Ecto neural progenitor cell (in vitro differentiated cells): ENCODE measurements at places on chromosomes 13 and 19.

DNA sequence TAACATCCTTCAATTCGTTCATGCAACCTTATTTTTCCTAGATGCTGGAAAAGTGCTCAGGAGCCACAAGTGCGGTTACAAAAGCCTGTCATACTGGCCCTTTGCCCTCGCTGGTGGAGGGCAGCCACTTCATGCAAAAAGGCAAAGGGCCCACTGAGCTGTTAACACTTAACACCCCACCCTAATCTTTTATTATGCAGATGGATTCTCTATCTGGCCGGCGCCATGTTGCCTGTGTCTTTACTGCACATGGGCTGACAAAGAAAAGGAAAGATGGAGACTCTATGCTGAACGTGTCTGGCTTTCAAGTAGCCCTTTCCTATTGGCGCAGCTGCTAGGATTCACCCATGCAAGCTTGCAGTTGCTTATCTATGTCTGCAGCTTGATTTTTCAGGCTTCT is 10.8 kb downstream of the OR7D2 start:
- DNase-seq = no peak

- no peak for DNase-seq
Measured at GRCh38 chr13:112583592-112584277, 4.2 kb downstream of the TUBGCP3 start.

- peak; percentile 80 for DNase-seq
Measured at GRCh38 chr19:34041925-34042521, 130.3 kb upstream of the LSM14A start.

DNA sequence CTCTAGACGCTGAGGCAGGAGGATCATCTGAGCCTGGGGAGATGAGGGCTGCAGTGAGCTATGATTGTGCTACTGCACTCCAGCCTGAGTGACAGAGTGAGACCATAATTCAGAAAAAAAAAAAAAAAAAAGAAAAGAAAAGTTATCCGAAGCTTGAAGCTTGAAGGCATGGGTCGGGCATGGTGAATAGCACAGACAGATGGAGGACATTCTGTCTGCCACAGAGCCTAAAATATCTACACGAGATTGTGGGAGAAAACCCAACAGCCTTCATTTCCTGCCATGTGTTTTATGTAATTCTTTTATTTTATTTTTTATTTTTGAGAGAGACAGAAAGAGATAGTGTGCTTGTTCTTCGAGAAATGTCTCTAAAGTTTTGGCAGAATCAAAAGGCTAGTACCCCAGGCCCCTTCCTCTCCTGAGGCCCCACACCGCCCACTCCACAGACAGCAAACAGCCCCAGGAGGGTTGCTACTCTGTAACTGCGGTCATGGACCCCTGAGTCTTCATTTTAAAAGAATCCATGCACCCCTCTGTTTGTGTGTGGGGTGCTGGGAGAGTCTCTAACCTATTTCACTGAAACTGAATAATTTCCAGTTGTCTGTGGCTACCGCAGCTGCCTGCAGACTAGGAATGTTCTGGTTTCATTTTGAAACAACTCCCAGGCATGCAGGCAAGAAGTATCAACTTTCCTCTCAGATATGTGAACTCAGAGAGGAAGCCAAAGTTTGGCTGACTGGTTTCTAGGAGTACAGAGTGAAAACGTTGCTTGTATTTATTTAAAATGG is 38.4 kb upstream of the RCBTB2 start:
- no peak for DNase-seq

DNA sequence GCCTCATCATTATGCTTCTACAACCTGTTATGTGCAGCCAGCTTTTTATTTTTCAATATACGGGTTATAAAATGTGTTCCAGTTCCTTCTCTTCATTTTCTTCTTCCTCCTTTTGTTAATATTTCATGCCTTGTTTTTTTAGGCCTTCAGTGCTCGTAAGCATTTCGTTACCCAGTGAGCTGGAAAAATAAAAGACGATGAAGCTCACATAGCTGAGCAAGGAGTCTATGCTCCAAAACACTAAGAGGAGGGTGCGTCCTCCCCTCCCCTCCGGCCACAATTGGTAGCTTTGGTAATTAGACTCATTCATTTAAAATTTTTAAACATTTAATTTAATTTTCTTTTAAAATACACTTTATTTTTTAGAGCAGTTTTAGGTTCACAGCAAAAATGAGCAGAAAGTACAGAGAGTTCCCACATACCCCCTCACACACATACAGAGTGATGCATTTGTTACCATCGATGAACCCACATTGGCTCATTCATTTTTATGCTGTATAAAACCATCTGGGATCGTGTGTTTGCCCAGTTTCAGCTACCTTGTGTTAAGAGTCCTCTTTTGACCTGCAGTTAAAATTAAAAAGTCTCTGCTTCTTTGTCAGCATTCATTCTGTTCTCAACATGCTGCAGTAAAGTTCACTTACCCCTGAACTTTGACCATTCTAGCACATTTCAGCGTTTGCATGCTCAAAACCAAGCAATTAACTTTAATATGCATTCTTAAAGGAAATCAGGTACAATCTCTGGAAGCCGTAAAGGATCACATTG is 223.9 kb downstream of the LACC1 start:
- no peak for DNase-seq

- DNase-seq = peak; percentile 81
Measured at GRCh38 chr19:14786421-14786851, 8.1 kb upstream of the ADGRE2 start.

GRCh38 chr13:87887459-87888123 is 216.4 kb downstream of the SLITRK5 start:
- DNase-seq = no peak

- no peak for DNase-seq
Measured at GRCh38 chr19:3466635-3467034, 13.7 kb downstream of the SMIM24 start.

DNA sequence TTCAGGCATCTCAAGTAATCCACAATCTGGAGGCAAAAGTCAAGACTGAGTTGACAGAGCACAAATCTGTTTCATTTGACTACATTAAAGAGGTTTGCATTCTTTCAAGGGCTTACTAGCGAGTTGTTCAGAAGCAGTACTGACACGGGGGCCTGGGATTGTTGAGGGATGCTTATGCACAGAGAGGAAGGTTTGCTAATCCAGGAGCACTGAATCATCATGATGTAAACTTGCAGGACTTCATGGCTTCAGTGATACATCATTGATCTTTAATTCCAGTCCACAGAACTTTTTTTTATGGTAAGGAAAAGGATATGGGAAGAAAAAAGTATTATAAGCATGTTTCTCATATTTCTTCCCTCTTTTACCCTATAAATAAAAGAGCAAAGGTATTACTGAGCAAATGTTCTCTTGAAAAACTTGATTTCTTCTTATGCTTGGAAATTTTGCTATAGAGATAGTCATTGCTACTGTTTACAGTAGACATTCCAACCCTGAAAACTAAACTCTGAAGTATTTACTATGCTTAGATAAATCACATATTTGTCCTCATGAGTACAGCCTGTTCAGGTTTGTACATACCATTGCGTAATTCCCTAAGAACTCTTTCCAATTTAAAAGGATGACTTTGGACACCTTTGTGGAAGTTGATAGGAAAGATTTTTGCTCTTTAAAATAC is 65.8 kb upstream of the KPNA3 start:
- no peak for DNase-seq

DNA sequence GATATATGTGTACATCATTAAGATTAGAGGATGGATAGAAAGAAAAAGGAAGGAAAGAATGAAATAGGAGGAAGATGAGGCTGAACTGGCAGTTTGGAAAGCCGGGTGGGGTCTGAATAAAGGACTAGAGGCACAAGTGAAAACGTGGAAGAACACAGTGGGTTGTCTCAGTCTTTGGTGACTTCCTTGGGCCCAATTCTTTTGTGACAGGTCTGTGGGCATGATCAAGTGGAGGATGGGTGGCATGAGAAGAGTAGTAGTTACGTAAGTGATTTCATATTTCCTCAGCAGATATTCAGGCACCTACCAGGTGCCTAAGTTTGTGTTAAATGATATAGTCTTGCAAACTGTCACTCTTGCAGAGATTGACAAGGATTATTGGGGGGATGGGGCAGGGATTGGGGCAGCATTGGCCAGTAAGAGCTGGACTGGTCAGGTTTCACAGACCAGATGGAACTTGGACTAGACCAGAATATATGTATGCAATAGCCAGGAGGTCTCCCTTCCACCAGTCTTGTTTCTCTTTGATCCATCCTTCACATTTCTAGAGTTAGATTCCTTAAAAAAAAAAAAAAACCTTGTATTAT is 2.7 kb downstream of the TPP2 start:
- DNase-seq = no peak

DNA sequence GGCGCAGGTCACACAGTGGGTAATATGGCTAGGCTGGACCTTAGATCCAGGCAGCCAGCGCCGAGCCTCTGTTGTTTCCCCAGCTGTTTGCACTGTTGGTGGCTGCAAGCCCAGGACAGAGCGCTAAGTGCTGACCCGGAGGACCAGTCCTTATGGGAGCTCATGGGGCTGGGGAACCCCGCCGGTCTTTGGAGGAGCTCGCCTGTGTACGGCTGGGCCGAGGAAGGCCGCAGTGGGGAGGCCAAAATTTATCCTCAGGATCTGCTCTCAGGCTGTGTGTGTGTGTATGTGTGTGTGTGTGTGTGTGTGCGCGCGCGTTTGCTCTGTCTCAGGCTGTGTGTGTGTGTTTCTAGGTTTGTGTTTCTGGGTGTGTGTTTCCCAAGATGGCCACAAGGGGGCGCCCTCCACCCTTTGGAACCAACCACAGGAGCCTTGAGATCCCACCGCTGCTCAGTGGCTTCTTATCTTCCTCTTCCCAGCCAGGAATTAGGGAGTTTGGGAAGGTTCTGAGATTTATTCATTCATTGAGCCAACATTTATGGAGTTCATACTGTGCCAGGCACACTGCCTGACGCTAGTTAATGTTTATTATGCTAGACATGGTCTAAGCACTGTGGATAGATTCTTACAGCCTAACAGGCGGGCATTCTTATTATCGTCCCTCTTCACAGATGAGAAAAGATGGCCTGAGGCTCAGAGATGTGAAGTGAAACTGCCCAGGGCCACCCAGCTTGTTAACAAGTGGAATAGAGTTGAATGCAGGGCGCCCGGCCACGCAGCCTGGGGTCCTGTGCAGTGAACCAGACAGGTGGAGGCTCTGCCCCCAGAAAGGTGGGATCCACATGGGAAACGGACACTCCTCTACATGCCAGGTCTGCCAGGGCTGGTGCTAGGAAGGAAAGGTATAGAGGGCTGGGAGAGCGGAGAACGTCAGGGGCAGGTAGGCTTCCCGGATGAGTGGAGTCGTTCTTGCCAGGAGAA is 13.0 kb downstream of the PGLYRP1 start:
- peak; percentile 88 for DNase-seq

DNA sequence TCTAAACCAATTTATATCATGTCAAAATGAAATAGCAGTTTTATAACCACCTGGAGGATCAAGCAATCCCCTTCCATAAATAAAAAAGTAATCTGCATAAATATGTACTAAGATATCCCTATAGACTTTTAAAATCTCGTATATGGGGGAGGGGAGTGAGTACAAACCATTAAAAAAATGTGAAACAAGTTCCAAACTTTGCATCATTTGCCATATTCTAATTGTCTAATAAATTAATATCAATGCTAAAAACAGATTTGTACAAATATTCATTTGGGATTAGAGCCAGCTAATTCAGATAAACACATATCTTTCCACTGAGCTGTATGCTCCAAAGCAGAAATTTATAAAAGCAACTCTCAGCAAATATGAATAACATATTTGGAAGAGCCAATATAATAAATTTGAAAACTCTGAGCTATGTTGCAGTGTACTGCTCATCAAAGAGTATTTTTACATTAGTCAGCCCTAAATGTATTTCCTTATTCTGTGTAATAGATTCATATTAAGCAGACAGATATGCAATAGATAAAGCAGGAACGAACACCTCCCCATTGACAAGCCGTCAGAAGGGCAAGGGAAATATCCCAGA is 970.2 kb downstream of the EFNB2 start:
- no peak for DNase-seq

DNA sequence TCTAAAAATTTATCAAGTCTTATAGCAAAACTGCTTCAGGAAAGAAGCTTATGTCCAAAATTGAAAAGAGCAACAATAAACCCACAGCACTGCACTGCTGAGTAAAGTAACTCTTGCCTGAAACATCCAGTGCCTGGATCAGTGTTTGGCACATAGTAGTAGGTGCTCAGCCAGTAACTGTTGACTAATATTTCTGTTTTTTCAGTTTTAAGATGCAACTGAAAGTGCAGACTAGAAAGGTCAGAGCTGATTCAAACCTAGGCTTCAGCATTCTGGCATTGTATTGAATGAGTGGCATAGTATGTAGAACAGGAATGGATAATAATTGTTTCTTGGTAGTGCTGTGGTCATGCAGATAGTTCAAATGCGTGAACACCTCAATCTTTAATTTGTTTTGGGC is 67.6 kb downstream of the UBL3 start:
- no peak for DNase-seq

GRCh38 chr13:113786262-113786841 is 27.3 kb downstream of the TMEM255B start:
- DNase-seq = no peak

DNA sequence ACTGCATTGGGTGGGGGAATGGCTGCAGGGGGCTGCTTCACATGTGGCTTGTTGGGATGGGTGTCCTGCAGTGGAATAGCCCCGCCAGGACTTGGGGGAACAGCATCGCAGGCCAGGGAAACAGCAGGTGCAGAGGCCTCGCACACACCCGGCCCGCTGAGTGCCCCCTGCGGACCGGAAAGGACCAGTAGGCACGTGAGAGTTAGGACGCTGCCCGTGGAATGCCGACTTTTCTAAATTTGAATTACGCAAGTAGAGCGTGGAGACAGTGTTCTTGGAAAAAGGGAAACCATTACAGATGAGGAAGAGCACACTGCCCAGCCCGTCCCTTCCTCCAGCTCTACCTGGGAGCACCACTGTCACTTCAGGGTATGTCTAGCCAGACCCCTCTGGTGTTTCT is 11.5 kb downstream of the DNM2 start:
- no peak for DNase-seq

GRCh38 chr19:23365222-23365621 is 30.0 kb downstream of the ZNF91 start:
- no peak for DNase-seq

DNA sequence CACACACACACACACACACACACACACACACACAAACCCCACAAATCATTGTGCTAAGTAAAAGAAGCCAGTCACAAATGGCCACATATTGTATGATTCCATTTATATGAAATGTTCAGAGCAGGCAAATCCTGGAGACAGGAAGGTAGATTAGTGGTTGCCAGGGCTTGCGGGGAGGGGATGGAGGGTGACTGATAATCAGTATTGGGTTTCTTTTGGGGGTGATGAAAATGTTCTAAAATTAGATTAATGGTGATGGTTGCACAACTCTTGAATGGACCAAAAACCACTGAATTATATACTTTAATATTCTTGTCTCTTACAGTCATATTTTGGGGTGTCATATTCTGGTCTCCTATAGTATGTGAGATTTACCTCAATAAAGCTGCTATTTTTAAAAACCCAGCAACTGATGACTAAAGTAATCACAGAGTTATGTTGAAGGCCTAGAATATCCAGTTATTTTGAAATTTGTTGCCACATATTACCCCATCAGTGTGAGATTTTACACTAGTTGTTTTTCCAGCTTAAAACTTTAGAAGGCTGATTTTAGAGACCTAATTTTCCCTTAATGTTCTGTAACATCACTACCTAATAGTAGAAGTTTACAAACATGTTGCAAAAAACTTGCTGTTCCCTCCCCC is 20.3 kb downstream of the FLT1 start:
- no peak for DNase-seq

GRCh38 chr19:3313199-3313575 is 53.2 kb upstream of the NFIC start:
- no peak for DNase-seq
